Left ventricle myocardium superior (tissue), 1 donor: ENCODE measurements at places on chromosomes 12 and 14.
A peak's percentile ranks its signal among the peaks of the same experiment; 100 is the strongest.

DNA sequence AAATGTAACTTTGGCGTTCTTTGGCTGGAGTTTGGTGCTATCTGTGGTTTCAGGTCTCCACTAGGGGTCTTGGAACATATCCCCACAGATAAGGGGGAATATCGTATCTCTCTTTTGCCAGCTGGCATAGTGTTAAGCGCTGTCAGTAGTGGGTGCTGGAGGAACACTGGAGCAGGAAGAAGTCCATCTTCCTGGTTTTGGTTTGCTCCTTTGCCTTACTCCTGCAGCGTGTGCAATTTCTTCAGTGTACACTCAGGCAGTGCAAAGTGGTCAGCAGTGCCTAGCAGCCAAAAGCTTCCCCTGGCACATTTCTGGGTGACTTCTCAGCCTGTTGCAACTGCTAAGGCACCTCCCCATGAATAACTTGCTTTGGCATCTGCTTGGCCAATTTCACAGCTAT, 11.7 kb upstream of the RIPK3 start:
- no peak for DNase-seq

DNA sequence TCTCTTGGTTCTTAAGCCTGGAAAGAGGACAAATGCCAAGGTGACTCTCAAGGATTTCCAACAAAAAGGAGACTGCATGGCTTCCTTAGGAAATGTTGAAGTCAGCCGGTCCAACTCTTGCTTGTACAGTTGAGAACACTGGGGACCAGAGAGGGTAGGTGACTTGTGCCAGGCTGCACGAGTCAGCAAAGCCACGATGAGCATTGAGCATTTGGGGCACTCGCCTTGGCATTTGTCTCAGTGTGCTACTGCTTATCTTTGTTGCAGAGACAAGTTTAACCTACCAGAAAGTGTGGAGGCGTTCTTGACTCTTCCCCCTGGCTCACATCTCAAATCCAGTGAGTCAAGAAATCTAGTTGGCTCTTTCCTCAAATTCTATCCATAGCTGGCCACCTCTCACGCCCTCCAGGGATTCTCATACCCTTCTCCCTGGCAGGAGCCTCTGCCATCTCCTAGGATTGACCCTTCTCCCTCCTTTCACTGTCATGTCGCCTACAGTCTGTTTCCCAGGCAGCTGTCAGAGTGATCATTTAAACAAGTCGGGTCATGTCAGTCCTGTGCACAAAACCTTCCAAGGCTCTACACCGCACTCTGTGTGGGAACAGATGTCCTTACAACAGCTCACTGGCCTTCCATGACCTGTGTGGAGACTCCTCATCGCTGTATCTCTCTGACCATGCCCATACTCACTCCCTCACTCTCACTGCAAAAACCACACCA, 17.2 kb upstream of the KRT83 start:
- no peak for DNase-seq

DNA sequence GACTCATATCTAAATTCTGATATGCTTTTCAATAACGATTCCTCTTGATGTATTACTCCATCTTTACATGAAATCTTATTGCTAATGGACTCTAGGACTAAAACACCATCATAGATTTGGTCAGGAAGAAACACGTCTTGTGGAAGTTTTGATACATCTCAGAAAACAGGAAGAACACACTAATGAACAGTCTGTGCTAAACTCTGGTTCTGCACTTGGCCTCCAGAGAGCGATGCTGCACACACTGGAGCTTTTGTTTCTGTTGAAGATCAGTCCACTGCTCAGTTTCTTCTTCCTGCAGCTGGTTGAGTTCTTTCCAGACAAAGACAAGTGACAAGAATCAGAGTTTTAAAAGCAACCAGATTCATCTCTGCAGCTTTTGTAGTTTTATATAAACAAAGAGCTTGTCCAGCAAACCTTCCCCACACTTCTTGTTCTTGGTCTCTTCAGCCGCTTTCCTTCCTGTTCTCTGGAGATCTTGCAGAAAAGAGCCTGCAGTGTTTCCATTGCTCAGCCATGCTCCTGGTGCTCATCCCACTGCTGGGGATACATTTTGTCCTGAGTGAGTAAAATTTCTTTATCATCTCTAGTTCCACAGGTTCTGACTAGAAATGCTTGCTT, 229.1 kb upstream of the OR4E1 start:
- no peak for DNase-seq

DNA sequence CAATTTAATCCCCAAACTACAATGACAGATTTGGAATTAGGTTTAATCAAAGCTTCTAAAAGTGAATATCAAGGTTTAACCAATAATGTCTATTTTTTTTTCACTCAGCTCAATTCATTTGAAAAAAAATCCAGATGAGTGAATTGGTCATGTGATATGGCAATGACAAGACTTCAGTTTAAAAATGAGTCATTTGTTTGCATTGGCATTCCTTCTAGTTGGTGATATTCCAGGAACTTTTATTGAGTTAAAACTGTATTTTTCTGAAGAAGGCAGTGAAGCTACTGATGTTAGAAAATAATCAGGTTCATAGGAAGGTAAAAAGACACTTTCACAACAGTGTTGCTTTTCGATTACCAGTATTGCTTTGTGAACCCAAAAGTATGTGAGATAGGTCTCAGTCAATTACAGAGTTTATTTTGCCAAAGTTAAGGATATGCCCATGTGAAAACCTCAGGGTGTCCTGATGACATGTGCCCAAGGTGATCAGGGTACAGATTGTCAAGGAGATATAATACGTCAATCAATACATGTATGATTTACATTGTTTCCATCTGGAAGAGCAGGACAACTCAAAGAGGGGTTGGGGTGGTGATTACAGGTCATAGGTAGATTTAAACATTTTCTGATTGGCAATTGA, 1214.9 kb downstream of the GALC start:
- DNase-seq: no peak

DNA sequence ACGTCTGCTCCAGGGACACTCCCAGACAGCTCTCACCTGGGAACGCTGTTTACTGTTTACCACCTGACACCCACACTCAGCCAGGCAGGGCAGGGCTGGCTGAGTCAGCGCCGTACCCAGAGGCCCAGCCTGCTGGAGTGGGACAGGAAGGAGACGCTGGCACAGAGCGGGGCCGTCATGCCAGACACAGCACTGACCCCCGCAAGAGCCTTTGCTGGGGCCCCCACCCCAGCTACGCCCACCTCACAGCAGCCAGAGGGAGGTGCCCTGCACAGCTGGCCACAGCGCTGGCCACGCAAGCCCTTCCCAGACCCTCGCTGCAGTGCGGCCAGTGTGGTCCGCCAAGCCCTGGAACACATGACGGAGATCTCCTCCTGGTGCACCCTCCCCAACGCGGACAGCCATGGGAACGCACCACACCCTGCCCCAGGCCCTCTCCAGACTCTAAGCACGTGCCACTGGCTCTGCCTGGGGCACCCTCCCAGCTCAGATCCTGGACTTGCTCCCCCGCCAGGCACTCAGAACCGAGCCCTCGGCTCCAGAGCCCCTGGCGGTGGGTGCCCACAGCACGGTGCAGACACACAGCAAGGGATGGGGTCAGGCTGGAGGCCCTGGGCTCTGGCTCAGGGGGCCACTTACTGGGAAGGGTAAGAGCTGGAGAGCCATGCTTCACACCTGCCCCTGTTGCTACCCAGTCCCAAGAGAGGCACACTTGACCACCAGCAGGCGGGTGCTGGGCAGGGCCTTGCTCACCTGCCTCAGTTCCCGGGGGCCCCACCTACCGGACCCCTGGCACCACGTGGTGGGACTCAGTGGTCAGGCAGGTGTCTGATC, 5.7 kb downstream of the AHNAK2 start:
- peak; percentile 31 for DNase-seq

DNA sequence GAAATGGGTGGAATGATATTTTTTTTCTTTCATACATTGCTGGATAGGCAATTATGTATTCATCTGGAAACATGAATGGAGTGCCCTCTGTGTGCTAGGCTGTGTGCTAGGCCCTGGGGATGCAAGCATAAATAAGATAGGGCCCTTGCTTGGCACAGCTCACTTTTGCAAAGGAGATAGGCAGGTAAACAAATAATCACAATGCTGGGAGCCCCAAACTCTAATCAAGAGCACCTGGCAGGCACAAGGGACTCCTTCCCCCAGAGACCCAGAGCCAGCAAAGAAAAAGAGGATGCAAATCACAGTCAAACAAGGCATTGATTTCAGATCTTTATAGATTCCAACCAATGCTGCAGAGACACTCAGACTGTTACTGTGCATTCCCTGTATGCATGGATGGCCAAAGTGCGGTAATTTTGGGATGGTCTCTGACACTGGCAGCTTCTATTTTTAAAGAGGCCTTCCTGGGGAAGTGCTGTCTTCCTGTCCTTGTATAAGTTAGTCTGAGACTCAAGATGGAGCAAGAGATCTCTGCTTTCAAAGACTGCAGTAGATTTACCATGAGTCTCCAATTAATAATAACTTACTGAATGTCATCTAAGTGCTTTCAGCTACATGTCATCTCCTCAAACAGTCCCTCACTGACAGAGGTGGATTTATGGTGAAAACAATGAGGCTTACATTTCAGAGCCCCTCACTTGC, 45.1 kb upstream of the CPM start:
- DNase-seq: no peak

DNA sequence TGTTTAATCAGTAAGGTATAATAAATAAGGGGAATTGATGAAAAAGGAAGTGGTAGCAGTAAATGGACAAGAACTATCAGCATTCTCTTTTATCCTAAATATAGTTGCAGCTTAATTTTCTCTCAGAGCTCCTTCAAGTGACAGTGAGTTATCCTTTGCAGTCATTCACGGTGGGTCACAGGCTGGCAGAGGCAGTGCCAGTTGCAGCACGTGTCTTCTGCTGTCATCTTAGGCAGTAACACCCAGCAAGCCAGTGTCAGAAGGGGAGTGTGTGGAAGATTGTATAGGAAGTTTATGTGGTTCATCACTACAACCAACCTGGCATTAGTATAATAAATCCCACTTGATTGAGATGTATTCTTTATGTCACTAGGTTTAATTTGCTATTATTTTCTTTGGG, 170.0 kb downstream of the CCDC91 start:
- DNase-seq: peak; percentile 39

GRCh38 chr14:24063263-24063836, 8.0 kb upstream of the CPNE6 start:
- no peak for DNase-seq

- no peak for DNase-seq
Measured at GRCh38 chr12:12072064-12072760, 1.5 kb downstream of the BCL2L14 start.

- DNase-seq: no peak
Measured at GRCh38 chr12:65325183-65325582, 46.7 kb downstream of the MSRB3 start.

DNA sequence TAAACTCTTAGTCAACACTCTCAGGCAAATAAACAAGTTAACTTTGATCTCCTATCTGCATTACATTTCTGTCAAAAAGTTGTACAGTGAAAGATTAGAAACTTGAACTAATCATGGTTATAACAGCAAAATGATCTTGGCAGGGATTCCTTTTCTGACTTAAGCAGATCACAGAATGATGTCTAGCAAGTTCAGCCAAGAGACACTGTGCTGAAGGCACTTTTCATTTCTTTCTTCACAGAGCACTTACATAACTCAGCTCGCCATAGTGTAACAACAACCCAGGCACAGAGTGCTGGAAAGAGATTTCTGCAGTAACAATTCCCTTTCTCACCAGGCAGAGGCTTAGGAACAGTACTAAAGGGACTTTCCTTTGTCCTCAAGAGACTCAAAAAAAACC, 19.6 kb upstream of the CSRP2 start:
- no peak for DNase-seq

- DNase-seq: no peak
Measured at GRCh38 chr14:90970167-90970600, 90.3 kb downstream of the RPS6KA5 start.

DNA sequence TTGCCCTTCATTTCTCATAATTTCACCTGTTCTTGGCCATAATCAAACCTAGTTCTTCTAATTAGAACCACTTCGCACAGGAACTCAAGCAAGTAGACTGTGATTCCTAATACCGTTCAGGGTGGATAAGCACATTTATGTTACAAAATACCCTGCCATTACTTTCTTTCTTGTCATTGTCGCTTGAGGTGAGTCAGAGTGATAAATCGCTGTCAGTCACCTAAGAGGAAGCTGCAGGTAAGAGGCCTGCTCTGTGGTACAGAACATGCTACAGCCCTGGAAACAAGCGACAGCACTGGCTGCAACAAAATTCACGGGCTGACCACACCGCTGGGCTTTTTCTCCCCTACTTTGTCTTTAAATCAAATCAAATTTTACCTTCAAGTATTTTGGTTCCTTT, 218.2 kb downstream of the ANO6 start:
- DNase-seq: no peak

DNA sequence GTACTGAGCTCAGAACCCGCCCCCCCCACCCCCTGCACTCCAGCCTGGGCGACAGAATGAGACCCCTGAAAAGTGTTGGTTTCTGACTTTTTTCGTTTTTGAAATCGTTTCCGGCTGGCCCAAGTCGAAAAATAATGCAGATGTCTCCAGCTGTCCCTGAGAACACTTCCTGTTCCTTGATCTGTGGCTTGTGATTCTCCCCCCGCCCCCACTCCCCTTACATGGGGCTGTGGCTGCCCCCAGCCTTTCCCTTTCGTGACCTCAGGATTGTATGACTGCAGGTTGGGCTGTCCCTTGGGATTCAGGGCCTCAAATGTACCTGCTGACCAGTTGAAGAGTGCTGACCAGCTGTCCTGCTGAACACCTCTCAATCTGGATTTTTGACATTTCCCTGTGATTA, 34.1 kb downstream of the NOC4L start:
- DNase-seq: no peak

DNA sequence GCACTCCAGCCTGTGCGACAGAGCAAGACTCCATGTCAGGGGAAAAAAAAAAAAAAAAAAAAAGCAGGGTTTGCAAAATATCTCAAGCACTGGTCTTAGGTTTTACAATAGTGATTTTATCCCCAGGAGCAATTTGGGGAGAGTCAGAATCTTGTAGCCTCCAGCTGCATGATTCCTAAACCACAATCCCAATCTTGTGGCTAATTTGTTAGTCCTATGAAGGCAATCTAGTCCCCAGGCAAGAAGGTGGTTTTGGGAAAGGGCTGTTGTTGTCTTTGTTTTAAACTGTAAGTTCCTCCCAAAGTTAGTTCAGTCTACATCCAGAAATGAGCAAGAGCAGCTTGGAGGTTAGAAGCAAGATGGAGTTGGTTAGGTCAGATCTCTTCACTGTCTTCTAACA, 135.7 kb downstream of the PLXNC1 start:
- DNase-seq: no peak

- DNase-seq: no peak
Measured at GRCh38 chr14:68690089-68690958, 102.5 kb downstream of the ZFP36L1 start.

- no peak for DNase-seq
Measured at GRCh38 chr12:110067531-110067930, 19.2 kb upstream of the C12orf76 start.
